ENCODE measurements at places on chromosomes 12 and 14. TPM values are rescaled to one million over a fixed set of nuclear protein-coding genes. Genes with fewer than 3 reads are reported as not detected.

DNA sequence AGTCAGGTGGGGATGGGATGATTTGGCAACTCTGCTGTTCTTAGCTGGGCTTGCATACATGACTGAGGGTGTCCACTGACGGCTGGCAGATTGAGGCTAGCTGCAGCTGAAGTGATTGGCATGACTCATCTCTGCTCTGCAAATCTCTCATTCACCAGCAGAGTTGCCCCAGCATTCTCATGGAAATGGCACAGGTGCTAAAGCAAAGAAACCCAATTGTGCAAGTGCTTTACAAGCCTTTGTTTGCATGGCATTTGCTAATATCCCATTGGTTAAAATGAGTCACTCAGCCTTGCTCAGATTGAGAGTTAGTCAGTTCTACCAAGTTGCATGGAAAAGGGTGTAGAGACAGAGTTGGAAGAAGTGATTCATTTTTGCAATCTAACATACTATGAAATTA is 389.7 kb upstream of the FAR2 start:
- peak; percentile 62 for DNase-seq

GRCh38 chr14:81269100-81269978 is 48.6 kb upstream of the GTF2A1 start:
- peak; percentile 75 for DNase-seq

- DNase-seq = no peak
These were observed 115.0 kb upstream of the SRRM4 start for GRCh38 chr12:118866346-118866745.

DNA sequence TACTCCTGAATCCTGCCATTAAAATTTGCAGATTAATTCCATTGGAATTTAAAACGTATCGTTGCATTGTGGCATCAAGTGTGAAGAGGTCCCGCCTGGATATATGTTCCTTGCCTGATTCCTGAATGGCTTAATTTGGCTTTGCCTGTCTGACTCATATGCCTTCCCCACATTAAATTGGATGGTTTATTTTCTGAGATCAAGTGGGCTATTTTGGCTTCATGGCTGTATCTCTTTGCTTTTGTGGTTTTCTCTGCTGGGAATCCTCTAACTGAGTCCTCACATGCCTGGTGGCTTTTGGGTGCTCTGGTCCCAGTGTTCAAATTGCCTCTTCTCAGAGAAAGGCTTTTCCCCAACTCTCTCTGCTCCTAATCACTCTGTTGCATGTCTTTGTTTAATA is 127.9 kb upstream of the DYRK2 start:
- DNase-seq = no peak

- no peak for DNase-seq
These were observed 8.2 kb downstream of the ALDH1L2 start for GRCh38 chr12:105076098-105076497.

DNA sequence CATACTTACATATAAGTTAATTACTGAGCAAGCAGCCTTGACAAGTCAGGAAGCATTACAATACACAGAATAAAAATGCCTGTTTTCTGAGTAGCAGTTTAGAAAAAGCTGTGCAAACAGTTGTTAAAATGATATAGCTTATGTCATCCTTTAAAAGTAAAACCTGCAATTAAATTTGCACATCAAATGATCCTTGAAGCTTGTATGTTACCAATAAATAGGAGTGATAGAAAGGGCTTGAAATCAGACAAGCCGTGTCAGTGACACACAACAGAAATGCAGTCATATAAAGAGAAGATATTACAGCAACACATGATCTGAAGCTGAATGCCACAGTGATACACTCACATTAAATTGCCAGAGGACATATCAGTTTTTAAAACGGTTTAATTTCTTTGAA is 70.0 kb downstream of the EPS8 start:
- DNase-seq = no peak

Gene TROAP
- 48.0 TPM for total RNA-seq

DNA sequence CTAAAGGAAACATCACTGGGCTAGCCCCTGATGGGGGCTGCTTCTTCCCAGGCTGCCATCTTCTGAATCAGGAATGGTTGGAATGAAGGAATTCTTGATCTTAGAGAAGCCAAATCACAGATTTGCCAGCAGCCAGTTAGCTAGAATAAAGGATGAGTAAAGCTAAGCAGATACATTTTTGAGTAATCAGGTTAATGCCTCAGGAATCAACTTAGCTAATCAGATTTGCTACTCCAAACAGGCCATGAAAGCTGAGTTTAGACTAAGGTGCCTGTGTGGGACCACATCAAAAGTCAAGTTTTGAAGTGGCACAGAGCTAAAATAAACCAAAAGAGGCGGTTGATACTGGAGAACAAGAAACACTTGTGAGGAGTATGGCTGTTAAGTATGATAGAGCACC is 28.8 kb upstream of the LMO3 start:
- DNase-seq = no peak

Gene KERA
- not detected for total RNA-seq

GRCh38 chr14:81122326-81122725 is 98.4 kb downstream of the GTF2A1 start:
- DNase-seq = no peak

- peak; percentile 43 for DNase-seq
These were observed 4.5 kb downstream of the ARHGEF40 start for GRCh38 chr14:21074398-21075272.

Gene ANO2
- total RNA-seq = 0.76 TPM

- no peak for DNase-seq
These were observed 73.4 kb upstream of the CLEC14A start for GRCh38 chr14:38329246-38329645.

Gene GDF3
- 144 TPM for total RNA-seq

DNA sequence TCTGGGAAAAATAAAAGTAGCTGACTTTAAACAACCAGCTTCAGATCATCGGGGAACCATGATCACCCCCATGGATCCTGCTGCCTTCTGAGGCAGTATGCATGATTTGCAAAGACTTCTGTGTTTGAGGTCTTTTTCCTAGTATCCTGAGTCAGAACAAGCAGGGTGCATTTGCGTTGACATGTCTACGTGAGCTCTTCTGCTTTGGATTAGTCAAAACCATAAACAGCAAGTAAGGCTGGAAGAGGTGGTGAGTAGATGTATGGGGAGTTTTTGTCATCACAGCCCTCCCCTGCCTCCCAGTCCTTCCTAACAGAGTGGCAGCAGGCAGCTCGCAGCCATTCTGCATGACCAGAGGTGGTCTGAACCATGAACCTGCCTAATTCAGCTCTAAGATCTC is 24.1 kb downstream of the PLEKHG7 start:
- no peak for DNase-seq

Gene C12orf50
- not detected for total RNA-seq

DNA sequence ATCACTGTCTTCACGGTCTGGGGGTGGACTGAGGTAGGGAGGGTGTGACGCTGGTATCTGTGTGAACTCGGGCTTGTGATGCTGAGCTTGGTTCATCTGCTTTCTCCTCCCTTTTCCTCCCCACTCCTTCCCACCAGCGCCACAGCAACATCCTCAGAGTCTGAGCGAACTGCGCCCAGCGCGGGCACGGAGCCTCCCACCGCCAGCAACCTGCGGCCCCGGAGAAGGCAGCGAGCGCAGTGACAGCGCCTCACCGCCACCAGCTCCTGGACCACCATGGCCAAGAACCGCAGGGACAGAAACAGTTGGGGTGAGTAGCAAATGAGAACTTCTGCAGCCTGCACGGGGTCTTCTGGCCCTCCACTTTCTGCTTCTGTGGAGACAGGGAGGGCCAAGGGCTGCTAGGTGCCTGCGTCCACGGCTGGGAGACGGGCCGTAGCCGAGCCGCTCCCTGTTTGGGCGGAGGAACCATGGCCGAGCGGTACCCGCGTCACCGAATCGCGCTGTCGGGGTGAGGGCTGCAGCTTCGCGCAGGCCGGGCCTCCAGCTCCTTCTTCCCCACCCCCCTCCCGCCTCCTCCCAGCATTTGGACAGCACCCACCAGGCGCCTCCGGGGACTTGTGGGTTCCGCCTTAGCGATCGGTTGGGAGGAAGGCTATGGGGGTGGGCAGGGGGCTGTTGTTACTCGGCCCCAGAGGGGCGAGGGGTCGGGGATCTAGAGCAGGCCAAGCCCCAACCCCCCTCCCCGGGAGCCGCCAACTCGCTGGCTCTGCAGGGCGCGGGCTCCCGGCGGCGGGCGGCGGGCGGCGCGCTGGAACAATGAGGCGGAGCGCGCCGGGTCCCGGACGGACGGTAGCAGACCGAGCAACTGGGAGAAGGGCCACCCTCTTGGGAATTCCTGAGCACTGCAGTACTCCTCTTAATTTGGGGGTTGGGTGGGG is at the start of gene ATL1:
ATL1 (plus strand) TSS at position 156 of the 941 bp plus-strand sequence; CDS start at position 277, 121 bp downstream.
- peak; percentile 89 for DNase-seq

DNA sequence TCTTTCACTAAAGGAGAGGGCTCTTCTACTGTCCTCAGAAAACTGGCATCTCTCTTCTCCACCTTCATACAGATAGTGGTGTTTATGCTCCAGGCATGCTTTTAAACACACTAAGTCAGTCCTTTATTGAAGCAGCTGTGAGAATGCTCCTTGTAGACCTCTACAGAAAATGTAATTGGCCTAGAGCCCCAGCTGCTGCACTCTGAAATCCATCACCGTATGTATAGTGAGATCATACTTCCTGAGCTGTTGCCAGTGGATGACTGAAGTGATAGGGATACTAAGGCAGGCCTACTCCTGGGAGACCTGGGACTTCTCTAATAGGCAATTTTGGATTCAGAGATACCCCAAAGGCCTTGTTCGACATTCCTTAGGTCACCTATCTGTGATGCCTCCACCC is 535.4 kb downstream of the RPS29 start:
- DNase-seq = no peak

Gene KRT8
- 445 TPM for total RNA-seq

Gene TMEM179
- total RNA-seq = 3.2 TPM

- DNase-seq = no peak
These were observed 69.2 kb upstream of the ARID2 start for GRCh38 chr12:45660330-45660729.

GRCh38 chr12:101832030-101832429 is 1.3 kb upstream of the GNPTAB start:
- DNase-seq = no peak

GRCh38 chr14:76098047-76098446 is 53.7 kb upstream of the GPATCH2L start:
- DNase-seq = no peak

- DNase-seq = no peak
These were observed 199.3 kb downstream of the TTC7B start for GRCh38 chr14:90616881-90617280.

DNA sequence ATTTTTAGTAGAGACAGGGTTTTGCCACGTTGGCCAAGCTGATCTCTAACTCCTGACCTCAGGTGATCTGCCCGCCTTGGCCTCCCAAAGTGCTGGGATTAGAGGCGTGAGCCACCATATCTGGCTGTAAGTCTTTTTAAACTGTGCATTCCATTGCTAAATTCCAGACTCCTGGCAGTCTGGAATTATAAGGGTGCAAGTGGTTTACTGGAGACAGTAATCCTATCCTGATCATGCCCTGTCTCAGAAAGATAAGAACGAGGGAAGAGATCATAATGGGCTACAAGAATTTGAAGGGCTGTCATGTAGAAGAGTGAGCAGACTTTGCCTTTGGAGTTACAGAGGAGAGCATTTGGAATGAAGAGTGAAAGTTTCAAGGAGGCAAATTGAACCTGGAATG is 6.8 kb upstream of the SLC4A8 start:
- DNase-seq = no peak

DNA sequence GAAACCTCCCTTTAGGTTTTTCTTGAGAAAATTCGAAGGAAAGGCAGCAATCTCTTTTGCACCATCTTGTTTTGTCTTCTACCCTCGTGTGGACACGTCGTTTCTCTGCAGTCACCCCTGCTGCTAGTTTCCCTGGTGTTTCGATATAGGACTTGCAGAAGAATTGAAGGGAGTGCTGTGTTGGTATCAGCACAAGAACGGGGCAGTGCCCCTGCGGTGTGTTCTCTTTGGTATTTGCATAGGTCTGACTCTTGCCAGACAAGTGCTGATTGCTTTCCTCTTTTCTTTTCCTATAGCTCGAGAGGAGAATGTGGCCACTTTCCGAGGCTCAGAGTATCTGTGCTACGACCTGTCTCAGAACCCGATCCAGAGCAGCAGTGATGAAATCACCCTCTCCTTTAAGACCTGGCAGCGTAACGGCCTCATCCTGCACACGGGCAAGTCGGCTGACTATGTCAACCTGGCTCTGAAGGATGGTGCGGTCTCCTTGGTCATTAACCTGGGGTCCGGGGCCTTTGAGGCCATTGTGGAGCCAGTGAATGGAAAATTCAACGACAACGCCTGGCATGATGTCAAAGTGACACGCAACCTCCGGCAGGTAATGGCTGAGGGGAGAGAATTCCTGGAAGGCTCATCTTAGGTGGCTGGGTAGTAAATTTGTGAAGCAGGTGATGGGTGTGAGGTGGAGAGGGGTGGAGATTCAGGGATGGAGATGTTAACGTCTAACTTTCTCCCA is 474.8 kb downstream of the NRXN3 start:
- peak; percentile 12 for DNase-seq

DNA sequence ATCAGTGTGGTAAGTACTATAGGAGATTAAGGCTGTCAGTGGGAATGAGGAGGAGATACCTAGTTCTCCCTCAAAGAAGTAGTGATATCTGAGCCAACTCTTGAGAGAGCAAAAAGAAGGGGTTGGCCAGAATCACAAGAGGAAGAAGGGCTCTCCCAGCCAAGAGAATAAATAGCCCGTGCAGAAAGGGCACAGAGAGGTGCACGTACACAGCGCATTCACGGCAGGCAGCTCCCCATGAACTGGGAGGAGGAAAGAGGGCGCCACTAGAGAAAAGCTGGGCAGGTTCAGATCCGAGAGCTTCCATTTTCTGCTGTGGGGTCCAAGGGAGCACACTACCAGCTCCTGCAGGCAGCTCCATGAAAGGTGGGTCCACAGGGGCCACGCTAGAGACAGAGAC is 59.9 kb downstream of the PPP2R5E start:
- no peak for DNase-seq

- no peak for DNase-seq
These were observed 148.1 kb downstream of the TSPAN9 start for GRCh38 chr12:3225154-3225795.

DNA sequence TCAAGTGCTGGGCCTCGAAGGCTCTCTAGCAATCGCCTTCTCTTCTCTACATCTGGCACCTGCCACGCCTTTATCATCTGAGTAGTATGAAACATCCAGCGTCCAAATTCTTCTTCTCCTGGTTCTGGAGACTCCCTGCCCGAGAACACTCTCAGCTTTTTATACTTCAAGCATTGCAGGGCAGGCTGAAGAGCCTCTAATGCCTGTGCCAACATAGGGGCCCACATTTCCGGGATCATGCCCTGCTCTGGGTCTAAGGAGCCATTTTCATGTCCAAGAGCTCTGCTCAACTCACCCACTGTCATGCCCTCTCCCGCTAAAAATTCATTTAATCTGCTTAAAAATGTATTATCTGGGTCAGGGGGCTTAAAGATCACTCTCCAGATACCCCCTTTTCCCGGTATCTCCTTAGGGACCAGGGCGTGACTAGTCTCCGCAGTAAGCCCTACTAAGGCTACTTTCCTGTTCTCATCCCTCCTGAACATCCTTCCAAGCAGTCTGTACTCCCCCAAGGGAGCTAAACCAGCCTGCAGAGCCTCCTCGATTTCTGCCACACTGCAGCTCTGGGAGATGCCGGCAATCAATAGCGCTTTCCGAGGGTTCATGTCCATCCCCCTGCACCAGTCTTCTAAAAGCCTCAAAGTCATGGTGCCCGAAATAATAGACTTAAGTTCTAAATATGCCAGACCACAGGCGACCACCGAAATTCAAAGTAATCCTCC is 940 bp downstream of the MOAP1 start:
- no peak for DNase-seq
